ENCODE measurements at places on chromosomes 1 and 21. TPM values are rescaled to one million over a fixed set of nuclear protein-coding genes. Genes with fewer than 3 reads are reported as not detected.

DNA sequence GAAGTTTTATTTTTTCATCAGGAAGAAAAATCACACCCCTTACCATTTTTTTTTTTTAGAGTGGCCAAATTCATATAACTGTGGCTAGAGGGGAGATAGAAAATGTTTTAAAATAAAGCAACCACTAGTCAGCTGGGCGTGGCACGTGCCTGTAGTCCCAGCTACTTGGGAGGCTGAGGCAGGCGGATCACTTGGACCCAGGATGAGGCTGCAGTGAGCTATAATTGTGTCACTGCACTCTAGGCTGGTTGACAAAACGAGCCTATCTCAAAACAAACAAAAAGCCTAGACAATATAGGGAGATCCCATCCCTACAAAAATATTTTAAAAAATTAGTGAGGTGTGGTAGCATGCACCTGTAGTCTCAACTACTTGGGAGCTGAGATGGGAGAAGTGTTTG lies 14.8 kb upstream of the BECN2 start:
- no peak for DNase-seq

DNA sequence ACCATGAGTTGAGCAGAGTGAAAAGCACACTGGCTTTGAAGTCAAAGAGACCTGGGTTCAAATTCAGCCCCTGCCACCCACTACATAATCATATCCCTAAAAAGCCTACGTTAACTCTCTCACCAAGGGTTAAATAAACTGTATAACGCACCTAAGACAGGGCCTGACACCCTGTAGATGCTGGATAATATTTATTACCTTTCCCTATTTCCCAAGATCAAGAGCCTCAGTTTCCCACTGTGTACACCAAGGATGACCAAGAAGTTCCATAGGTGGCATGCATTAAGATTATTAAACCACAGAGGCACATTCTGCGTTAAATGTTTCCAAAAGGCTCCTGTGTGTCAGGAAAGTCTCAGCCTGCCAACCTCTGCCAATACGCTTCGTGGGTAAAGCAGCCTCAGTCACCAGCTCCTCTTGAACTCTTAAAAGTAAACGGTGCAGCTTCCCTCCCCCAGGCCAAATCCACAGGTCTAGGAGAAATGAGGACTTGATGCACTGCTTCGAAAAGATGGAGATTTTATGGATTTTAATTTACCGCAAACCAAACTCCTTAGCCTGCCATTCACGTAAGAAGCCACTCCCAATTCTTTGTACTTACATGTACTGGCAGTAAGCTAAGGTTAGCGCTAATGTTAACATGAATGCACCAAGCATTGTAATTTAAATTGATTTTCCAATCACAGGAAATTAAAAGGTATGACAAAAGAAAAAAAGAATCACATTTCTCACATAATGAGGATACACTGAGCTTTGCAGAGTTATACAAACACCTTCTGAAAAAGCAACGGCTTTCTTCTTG lies 2.6 kb downstream of the USP24 start:
- DNase-seq: no peak

- peak; percentile 64 for DNase-seq
These were observed at the start of gene TSPAN2 for GRCh38 chr1:115089420-115090185. Gene TSPAN2, minus strand, starts transcription at chr1:115089503. Its CDS starts 71 bp downstream, at chr1:115089432.

CELA3A gene
- not detected for total RNA-seq

OR2T11 gene
- total RNA-seq: not detected

CHIA gene
- total RNA-seq: not detected

DNA sequence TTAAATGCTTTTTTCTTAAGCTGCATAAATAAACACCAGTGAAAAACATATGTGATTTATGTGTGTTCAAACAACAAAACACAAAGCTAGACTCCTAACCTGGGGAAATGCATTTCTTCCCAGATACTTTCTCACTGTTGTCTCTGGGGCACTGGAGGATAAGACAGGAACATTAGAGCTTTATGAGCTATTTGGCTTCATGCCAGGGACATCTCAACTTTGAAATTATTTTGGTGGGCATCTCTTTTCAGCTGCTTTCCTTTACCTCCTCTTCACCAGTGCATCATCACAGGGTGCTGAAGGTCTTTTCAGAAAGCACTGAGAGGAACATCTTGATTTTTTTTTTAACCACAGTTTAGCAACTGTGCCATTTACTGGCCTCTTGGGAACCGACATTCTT lies 212.9 kb downstream of the DNM3 start:
- DNase-seq: no peak

RXFP4 gene
- not detected for total RNA-seq

- DNase-seq: no peak
These were observed 18.2 kb downstream of the CTH start for GRCh38 chr1:70429219-70429618.

- DNase-seq: peak; percentile 87
These were observed 1.3 kb downstream of the DENND4B start for GRCh38 chr1:153945131-153945794.

ZNF695 gene
- total RNA-seq: not detected

NCF2 gene
- 5.2 TPM for total RNA-seq

GRCh38 chr1:46191033-46191701 lies 7.1 kb downstream of the POMGNT1 start:
- no peak for DNase-seq

C1orf87 gene
- not detected for total RNA-seq

GRCh38 chr1:216739793-216740192 lies 16.6 kb upstream of the ESRRG start:
- DNase-seq: no peak

FCRL4 gene
- not detected for total RNA-seq

DNA sequence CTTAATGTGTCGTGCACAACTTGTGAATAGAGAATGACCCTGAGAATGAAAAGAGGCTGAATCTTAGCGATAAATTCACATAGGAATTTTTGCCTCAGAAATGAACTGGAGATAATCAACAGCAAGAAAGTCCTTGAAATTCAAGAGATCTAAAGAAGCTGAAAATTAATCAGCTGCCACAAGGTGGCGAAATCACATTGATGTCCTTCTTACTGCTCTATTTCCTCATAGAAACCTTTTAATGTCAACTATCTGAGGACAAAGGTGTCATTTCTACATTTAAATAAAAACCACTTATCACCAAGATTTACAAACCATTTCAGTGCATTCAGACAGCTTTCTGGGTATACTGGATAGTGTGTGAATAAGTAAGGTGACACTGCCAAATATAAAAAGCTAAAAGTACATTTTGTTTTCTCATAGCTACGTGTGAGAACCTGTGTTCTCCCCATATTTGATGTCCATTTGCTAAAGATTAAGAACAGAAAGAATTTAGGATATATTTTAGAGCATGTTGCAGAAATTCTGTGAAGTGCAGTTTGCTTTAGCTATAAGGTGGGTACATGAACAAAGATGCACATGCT lies 485.3 kb upstream of the PTBP2 start:
- DNase-seq: no peak

DNA sequence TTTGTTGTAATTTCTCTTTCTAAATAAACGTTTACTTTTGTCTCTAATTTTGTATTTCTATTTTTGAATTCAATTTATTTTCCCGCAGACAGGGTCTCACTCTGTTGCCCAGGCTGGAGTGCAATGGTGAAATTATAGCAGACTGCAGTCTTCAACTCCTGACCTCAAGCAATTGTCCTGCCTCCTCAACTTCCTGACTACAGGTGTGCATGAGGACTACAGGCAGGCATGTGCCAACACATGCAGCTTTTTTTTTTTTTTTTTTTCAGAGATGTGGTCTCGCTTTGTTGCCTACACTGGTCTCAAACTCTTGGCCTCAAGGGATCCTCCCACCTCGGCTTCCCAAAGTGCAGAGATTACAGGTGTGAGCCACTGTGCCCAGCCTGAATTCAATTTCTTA lies 36.7 kb upstream of the IL20 start:
- no peak for DNase-seq

OLIG2 gene
- not detected for total RNA-seq

DNA sequence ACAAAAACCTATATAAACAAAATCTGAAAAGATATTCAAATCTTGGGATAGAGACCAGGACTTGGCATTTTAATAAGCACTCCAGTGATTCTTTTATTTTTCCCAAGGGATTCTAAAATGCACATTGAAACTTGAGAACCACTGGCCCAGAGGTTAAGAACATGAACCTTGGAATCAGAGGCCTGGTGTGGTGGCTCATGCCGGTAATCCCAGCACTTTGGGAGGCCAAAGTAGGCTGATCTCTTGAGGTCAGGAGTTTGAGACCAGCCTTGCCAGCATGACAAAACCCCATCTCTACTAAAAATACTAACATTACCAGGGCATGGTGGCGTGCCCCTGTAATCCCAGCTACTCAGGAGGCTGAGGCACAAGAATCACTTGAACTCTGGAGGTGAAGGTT lies 12.9 kb upstream of the CEP85 start:
- DNase-seq: no peak

DNA sequence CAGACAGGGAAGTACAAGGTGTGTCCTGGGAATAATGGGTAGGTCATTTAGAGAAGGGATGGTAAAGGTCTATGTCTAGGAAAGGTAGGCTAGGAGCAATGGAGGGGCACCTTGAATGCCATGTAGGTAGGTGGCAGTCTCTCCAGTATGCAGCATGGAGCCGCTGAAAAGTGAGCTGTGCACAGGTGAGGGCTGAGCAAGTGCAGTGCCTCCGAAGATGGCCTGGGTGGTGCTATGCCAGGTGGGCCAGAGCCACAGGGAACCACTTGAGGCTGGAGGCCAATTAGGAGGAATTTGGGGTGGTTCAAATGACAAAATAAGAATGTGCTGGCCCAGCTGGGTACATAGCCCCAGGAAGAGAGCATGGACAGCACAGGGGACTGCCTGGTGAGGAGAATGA lies 25.0 kb downstream of the RNU5D-1 start:
- DNase-seq: no peak

TEX38 gene
- not detected for total RNA-seq

- DNase-seq: no peak
These were observed 3902.5 kb downstream of the SRGAP2C start for GRCh38 chr1:125087247-125087646.

TRNP1 gene
- not detected for total RNA-seq

KRTAP10-8 gene
- not detected for total RNA-seq

ELAVL4 gene
- total RNA-seq: not detected

TMEM125 gene
- not detected for total RNA-seq

DNA sequence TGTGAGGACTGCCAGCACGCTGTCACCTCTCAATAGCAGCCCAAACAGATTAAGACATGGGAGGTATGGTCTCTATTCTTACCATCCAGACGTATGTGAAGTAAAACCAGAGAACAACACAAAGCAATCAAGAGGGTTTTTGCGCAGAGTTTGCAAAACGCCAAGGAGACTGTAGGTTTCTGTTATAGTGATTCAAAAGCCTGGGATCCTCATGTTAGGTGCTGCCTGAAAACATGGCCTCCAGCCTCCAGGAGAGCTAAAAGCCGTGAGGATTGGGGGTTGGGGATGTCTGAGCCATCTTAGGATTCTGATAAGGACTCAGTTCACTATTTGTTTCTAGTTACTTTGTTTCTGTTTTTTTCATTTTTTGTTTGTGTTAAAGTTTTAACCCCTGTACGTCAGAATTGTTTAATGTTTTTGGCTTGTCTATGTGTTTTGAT lies 4.2 kb upstream of the CCT8 start:
- peak; percentile 51 for DNase-seq

GRCh38 chr1:26858160-26858559 lies 4.8 kb upstream of the SFN start:
- no peak for DNase-seq

- no peak for DNase-seq
These were observed 40.1 kb upstream of the ADGRL2 start for GRCh38 chr1:81760477-81761097.

GRCh38 chr1:204991342-204991844 lies 51.6 kb upstream of the CNTN2 start:
- DNase-seq: no peak

- no peak for DNase-seq
These were observed 114.4 kb upstream of the TNR start for GRCh38 chr1:175857756-175858155.

Data from CD4-positive, alpha-beta memory T cell (primary cell).